Ascending aorta (tissue), 2 donors: ENCODE measurements at places on chromosomes 2 and 18. TPM values are rescaled to one million over a fixed set of nuclear protein-coding genes. Genes with fewer than 3 reads are reported as not detected.

DNA sequence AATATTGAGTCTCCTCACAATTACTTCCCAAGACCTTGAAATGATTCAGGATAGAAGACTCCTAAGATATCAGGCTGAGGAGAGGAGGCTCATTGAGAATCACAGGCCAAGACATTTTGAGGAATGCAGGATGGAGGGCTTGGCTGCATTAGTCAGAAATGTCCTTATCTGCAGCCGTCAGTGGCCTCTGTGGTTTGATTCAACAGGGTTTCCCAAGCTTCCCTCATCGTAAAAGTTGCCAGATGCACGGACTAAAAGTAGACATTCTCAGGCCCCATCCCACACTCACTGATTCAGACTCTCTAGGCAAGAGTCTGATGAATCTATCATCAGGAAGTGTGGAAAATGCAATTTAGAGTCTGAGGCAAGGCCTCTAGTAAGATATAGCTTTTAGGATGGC, 34.0 kb upstream of the TMEM178A start:
- H3K27me3 ChIP-seq = no peaks in the 10 kb centered on the region
- H3K36me3 ChIP-seq = no peaks in the 10 kb centered on the region

DNA sequence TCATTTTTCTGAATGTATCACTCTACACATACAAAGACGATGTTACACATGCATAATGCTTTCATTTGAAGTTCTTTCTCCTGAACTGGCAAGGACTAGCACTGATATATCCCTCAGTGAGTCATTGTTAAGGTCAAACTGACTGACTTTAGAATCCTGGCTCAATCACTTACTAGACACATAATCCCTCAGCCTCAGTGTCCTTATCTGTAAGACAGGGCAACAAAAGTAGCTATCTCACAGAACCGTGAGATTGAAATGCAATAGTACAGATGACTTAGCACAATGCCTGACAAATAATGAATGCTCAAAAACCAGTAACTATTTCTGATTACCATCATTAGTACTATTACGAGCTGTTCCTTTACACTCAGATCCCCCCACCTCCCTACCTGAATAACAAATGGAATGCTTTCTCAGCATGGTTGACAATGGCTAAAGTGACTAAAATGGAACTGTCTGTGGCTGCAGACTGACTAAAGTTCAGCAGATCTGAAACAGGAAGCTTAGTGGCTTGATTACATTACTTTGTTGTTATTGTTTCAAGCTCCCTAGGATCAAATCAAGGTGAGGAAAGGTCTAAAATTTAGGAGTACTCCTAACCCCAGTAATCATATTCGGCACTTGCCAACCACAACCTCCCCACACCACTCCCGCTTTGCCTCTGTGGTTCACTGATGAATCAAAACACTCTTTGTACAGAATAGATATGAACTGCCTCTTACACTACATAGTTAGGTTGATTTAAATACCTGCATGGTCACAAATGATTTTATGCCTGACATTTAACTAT, 35.8 kb upstream of the CACNB4 start:
- H3K4me1 ChIP-seq = no peaks in the 10 kb centered on the region
- no peaks in the 10 kb centered on the region for H3K27me3 ChIP-seq
- no peak for DNase-seq
- no peak overlapping the region for H3K27ac ChIP-seq
- H3K36me3 ChIP-seq = peaks cover 21% of the 10 kb centered on the region

- no peaks in the 10 kb centered on the region for H3K4me1 ChIP-seq
- H3K4me3 ChIP-seq = no peak overlapping the region
- DNase-seq = no peak
- no peaks in the 10 kb centered on the region for H3K36me3 ChIP-seq
Observed at GRCh38 chr2:88636026-88636425, 8.8 kb upstream of the EIF2AK3 start.

- H3K27me3 ChIP-seq = no peaks in the 10 kb centered on the region
- no peak overlapping the region for H3K27ac ChIP-seq
- peaks cover 9% of the 10 kb centered on the region for H3K36me3 ChIP-seq
- H3K4me1 ChIP-seq = no peaks in the 10 kb centered on the region
- DNase-seq = no peak
- H3K4me3 ChIP-seq = no peak overlapping the region
Observed at GRCh38 chr2:85838641-85839040, 50.1 kb downstream of the ST3GAL5 start.

Gene ADCYAP1
- total RNA-seq = not detected

Gene INHA
- not detected for total RNA-seq
